ENCODE measurements at places on chromosomes 5 and 9. TPM values are rescaled to one million over a fixed set of nuclear protein-coding genes. Genes with fewer than 3 reads are reported as not detected.

Gene MBLAC2
- 5.7 TPM for total RNA-seq

Gene ADGRD2
- not detected for total RNA-seq

Gene PCDHGB7
- total RNA-seq = 0.07 TPM

Gene TRIP13
- total RNA-seq = 33.0 TPM

Gene OCLN
- total RNA-seq = 34.8 TPM

Gene PTRH1
- 7.6 TPM for total RNA-seq

Gene QRFP
- not detected for total RNA-seq

Gene ROR2
- total RNA-seq = not detected

Gene FOXD4
- 0.18 TPM for total RNA-seq

- no peaks in the 10 kb centered on the region for H3K36me3 ChIP-seq
- no peak overlapping the region for H3K4me3 ChIP-seq
- DNase-seq = no peak
- no peak overlapping the region for H3K27ac ChIP-seq
- H3K27me3 ChIP-seq = no peaks in the 10 kb centered on the region
These were observed 14.2 kb downstream of the RIC1 start for GRCh38 chr9:5643005-5643624.

- no peaks in the 10 kb centered on the region for H3K4me1 ChIP-seq
These were observed 33.4 kb downstream of the MAP1B start for GRCh38 chr5:72140711-72141110.

- DNase-seq = no peak
- no peaks in the 10 kb centered on the region for H3K27me3 ChIP-seq
- peaks cover 30% of the 10 kb centered on the region for H3K4me1 ChIP-seq
- no peak overlapping the region for H3K27ac ChIP-seq
- no peak overlapping the region for H3K4me3 ChIP-seq
These were observed 36.8 kb downstream of the SLC22A5 start for GRCh38 chr5:132406144-132406783.

DNA sequence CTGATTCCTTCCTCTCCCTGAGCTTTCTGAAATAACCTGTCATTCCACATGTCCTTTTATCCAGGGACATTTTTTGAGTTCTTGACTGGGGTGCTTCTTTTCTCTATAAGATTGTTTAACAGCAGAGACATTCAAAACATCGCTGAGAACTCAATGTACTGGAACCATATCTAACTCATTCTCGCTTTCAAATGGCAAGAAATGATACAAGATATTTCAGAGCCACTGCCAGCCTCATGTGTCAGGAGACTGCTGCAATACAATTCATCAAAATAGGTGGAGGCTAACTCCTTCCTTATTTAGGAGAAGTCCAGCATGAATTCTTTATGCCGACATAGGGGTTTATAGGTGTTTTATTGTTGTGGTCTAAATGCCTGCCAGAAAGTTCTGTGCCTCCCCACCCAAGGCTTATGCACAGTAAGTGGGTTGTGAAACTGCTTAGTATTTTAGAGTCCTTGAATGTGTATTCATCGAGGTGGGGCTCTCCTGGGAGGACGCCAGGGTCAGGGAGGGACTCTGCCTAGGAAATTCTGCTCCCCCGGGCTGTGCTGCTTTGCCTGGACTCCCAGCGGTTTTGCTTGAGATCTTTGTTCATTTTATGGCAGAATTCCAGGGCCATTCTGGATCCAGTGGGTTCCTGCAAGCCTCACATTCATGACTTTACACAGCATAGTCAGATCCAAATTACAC is 53.9 kb downstream of the ZNF474 start:
- no peak for DNase-seq
- no peaks in the 10 kb centered on the region for H3K36me3 ChIP-seq
- no peak overlapping the region for H3K4me3 ChIP-seq
- H3K27me3 ChIP-seq = no peaks in the 10 kb centered on the region
- H3K27ac ChIP-seq = no peak overlapping the region

DNA sequence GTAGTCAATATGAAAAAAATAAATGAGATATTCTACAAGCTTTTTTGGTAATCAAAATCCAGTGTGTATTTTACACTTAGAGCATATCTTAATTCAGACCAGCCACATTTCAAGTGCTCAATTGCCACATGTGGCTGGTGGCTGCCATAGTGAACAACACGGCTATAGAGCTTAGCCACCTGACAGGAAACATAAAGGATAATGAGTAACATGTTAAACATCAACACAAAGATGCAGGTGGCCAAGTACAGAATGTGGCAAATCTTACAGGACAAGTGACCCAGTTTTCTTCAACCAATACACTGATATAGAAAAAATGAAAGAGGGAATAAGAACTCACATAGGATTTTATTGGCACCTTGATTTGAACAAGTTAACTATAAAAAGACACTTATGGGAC is 61.4 kb downstream of the KIF24 start:
- H3K4me1 ChIP-seq = no peaks in the 10 kb centered on the region
- no peaks in the 10 kb centered on the region for H3K36me3 ChIP-seq
- no peak overlapping the region for H3K27ac ChIP-seq
- H3K4me3 ChIP-seq = no peak overlapping the region

DNA sequence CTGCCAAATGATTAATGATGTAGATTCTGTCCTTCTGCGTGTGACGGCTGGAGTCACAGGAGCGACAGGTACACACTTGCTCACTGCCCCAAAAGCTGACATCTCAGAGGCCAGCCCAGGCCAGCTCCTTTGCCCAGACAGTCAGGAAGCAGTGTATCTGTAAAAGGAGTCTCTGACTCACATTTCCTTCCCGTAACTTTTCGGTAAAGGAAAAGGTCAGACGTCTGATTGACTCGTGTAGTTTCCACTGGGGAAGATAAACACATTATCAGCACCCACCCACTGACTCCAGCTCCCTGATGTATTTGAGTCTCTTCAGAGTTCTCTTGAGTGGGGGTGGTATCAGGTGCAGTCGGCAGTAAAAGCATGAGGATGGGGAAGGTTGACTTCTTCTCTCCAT is 64.4 kb upstream of the WWC1 start:
- no peaks in the 10 kb centered on the region for H3K36me3 ChIP-seq
- H3K4me3 ChIP-seq = no peak overlapping the region
- DNase-seq = no peak
- no peak overlapping the region for H3K27ac ChIP-seq
- H3K4me1 ChIP-seq = no peaks in the 10 kb centered on the region
- peaks cover 2% of the 10 kb centered on the region for H3K27me3 ChIP-seq

DNA sequence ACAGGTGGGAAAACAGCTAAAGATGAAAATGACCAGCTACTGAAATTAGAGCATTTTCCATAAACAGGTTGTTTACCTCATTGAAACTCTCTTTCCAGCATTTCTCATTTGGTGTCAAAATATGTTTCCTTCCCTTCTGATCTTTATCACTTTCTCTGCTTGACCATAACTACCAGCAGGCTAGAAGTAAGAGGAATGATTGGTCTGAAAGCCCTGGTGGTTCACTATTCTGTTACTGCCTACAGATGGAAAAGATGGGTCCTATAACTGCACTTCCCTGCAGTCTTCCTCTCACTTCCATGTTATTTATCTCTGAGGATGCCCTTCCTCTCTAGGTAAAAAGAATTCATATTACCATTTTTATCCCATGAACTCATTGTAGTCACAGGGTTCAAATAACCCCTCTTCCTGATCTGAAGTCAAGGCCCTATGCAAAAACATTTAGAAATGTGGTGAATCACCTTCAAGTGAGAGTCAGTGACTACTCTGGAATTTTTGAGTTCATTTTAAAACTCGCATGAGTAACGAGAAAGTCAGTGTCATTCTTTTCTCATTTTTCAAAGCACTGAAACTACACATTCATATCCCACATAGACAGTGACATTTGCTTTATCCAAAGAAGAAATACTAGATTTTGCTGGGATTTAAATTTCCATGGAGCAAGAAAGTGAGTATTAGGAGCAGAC is 51.7 kb downstream of the ZNF474 start:
- H3K27ac ChIP-seq = no peak overlapping the region
- no peak for DNase-seq
- no peaks in the 10 kb centered on the region for H3K4me1 ChIP-seq
- no peaks in the 10 kb centered on the region for H3K36me3 ChIP-seq
- H3K4me3 ChIP-seq = no peak overlapping the region

DNA sequence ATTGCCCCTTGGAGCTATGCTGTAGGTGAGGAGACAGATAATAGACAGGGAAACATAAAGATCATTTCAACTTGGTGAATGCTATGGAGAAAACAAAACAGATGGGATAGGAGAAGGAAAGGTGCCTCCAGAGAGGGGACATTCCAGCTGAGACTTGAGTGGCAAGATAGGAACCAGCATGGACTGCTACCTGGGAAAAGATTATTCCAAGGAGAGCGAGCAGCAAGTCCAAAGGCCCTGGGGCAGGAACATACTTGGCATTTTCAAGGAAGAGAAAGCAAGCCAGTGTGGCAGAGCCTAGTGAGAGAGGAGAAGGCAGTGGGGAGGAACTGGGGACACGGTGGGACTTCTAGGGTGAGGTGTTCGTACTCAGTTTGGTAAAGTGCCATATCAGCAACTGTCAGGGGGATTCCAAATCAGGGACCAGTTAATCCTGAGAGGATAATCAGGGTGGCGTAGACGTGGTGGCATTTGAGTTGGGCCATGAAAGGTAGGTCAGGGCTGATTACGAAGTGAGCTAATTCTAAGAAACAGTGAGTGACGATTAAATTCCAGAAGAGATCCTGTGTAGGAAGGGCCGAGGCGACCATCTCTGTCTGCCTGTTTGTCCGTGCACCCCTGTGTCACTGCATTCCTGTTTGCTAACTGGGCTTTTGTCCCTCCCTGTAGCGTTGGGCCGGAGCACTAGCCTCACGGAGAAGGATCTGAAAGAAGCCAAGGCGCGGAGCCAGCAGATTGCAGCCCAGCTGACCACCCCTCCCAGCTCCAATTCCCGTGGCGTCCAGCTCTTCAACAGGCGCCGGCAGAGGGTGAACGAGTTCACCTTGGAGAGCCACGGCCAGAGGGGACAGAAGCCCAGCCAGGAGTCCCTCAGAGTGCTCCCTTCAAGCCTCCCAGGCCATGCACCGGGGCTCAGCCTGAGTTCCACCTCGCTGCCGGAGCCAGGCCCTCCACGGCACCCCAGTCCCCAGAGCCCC is 7.1 kb downstream of the SYNPO start:
- H3K27me3 ChIP-seq = no peaks in the 10 kb centered on the region
- no peak overlapping the region for H3K27ac ChIP-seq
- DNase-seq = no peak
- peaks cover 35% of the 10 kb centered on the region for H3K4me1 ChIP-seq
- H3K4me3 ChIP-seq = no peak overlapping the region
- no peaks in the 10 kb centered on the region for H3K36me3 ChIP-seq

DNA sequence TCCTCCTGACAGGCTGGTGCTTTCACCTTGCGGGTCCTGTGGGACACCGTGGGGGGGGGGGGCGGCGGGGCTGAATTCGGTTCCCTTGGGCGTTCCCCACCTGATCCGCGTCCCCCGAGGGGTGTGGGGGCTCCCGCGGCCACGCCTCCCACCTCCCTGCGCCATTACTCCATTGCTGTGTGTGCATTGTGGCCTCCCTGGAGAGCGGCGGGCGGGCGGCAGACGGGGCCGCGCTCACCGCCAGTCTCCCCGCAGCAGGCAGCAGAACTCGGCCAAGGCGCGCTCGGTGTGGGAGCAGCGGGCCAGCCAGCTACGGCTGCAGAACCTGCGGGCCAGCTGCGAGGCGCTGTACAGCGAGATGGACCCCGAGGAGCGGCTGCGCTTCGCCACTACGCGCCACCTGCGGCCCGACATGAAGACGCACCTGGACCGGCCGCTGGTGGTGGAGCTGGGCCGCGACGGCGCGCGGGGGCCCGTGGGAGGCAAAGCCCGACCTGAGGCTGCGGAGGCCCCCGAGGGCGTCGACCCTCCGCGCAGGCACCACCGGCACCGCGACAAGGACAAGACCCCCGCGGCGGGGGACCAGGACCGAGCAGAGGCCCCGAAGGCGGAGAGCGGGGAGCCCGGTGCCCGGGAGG is 145.3 kb downstream of the CACNA1B start:
- DNase-seq = no peak
- no peak overlapping the region for H3K4me3 ChIP-seq
- peaks cover 38% of the 10 kb centered on the region for H3K27me3 ChIP-seq
- no peaks in the 10 kb centered on the region for H3K36me3 ChIP-seq

- no peak for DNase-seq
- no peaks in the 10 kb centered on the region for H3K36me3 ChIP-seq
- H3K4me1 ChIP-seq = peaks cover 4% of the 10 kb centered on the region
These were observed 33.0 kb downstream of the GADD45G start for GRCh38 chr9:89637787-89638186.

DNA sequence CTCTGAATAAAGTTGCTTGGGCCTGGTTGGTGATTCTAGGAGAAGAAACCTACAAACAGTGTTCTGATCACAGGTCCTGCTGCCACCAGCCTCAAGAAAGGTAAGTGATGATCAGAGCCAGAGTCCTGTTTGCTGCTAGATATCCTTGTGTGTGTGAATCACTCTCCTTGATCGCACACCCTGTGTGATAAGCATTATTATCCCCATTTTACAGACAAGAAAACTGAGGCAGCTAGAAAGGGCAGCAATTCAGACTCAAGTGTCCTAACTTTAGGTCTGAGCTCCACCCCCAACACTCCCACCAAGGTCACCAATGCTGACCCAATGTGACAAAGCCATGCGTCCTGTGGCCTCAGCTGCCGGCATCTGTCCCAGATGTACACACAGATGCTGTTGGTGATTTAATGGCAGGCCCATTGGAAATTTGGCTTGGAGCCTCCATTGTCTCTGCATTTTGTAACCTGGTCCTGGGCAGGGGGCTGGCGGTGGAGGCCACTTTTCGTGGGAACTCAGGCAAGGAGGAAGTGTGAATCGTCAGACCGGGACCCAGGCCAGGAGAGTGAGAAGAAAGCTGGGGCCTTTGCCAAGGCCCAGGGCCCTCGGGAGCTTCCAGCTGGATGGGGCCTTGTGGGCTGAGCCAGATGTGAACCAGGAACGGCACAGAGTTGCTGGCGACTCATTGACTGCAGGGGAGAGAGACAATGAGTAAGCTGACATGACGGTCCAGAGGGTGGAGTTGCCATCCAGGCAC is 29.8 kb upstream of the GGTA1 start:
- no peak overlapping the region for H3K4me3 ChIP-seq
- H3K27ac ChIP-seq = no peak overlapping the region
- no peaks in the 10 kb centered on the region for H3K4me1 ChIP-seq
- no peaks in the 10 kb centered on the region for H3K27me3 ChIP-seq

- H3K27ac ChIP-seq = no peak overlapping the region
- peaks cover 42% of the 10 kb centered on the region for H3K4me1 ChIP-seq
These were observed 37.5 kb upstream of the RXRA start for GRCh38 chr9:134288746-134289145.
